T-helper 1 cell treated with Interleukin-12 subunit alpha and Interleukin-12 subunit beta and Interleukin-4 antibody, amounts not matched to agents 30 ng/mL and 1 ng/mL, for 36 hours (primary cell): ENCODE measurements at places on chromosomes 3 and 15. TPM values are rescaled to one million over a fixed set of nuclear protein-coding genes. Genes with fewer than 3 reads are reported as not detected.

Gene GPR171
- total RNA-seq: 246 and 257 TPM in 2 replicates

Gene ROBO1
- 0.15 and 0.93 TPM in 2 replicates for total RNA-seq

Gene ZNF660
- 0.29 and 0.44 TPM in 2 replicates for total RNA-seq

Gene UCN2
- not detected in 2 replicates for total RNA-seq

Gene TAGLN3
- 0.66 and 0.73 TPM in 2 replicates for total RNA-seq

Gene C3orf38
- total RNA-seq: 29.6 and 33.4 TPM in 2 replicates

Gene ECE2
- not detected in 2 replicates for total RNA-seq

Gene ZPLD1
- total RNA-seq: not detected in 2 replicates

Gene LINGO1
- not detected in 2 replicates for total RNA-seq

Gene CDHR4
- total RNA-seq: 0.20 and 0.22 TPM in 2 replicates

Gene TGM4
- total RNA-seq: not detected in 2 replicates

Gene PPM1L
- 5.4 and 6.3 TPM in 2 replicates for total RNA-seq

Gene WDR93
- total RNA-seq: not detected in 2 replicates

Gene SV2B
- 0.02 TPM in 1 of 2 replicates, not detected in the other for total RNA-seq

Gene OR5K2
- total RNA-seq: not detected in 2 replicates

Gene MORC1
- total RNA-seq: not detected in 2 replicates

Gene SLC22A14
- total RNA-seq: not detected in 2 replicates

Gene MASP1
- total RNA-seq: not detected in 2 replicates

Gene GABRA5
- total RNA-seq: not detected in 2 replicates

Gene PKM
- total RNA-seq: 1,562 and 1,563 TPM in 2 replicates

Gene ALDH1A2
- total RNA-seq: 0.22 TPM in 1 of 2 replicates, not detected in the other

Gene ERICH6
- total RNA-seq: not detected in 2 replicates

Gene IRAK2
- total RNA-seq: 12.2 and 13.1 TPM in 2 replicates

Gene THPO
- not detected in 2 replicates for total RNA-seq

Gene HCLS1
- total RNA-seq: 383 and 397 TPM in 2 replicates

Gene MGLL
- 1.4 and 1.9 TPM in 2 replicates for total RNA-seq

Gene GP9
- total RNA-seq: not detected in 2 replicates

Gene WDR49
- total RNA-seq: 0.32 TPM in 1 of 2 replicates, not detected in the other

Gene ADGRG7
- not detected in 2 replicates for total RNA-seq

Gene SMAD3
- total RNA-seq: 181 and 189 TPM in 2 replicates

Gene TM6SF1
- 13.0 and 15.9 TPM in 2 replicates for total RNA-seq

Gene ZBTB47
- 1.7 and 2.0 TPM in 2 replicates for total RNA-seq

Gene EFCAB12
- total RNA-seq: 0.83 TPM in 2 replicates

Gene FEM1B
- total RNA-seq: 50.9 and 51.8 TPM in 2 replicates

Gene ZNF592
- total RNA-seq: 40.1 and 42.6 TPM in 2 replicates

Gene RETNLB
- not detected in 2 replicates for total RNA-seq

Gene PATL2
- 60.5 and 62.1 TPM in 2 replicates for total RNA-seq

Gene LTK
- 0.49 and 0.78 TPM in 2 replicates for total RNA-seq

Gene MST1
- total RNA-seq: 9.3 and 10.9 TPM in 2 replicates

Gene NLGN1
- total RNA-seq: not detected in 2 replicates

Gene CCR9
- total RNA-seq: not detected in 2 replicates

Gene FANCD2OS
- not detected in 2 replicates for total RNA-seq

Gene C15orf39
- 117 and 122 TPM in 2 replicates for total RNA-seq

Gene PPARG
- 0.91 and 0.95 TPM in 2 replicates for total RNA-seq

Gene REC114
- total RNA-seq: not detected in 2 replicates

Gene ERC2
- 0.15 TPM in 1 of 2 replicates, not detected in the other for total RNA-seq

Gene CPLX3
- total RNA-seq: 0.91 and 1.4 TPM in 2 replicates

Gene ESYT3
- total RNA-seq: 0.29 and 0.41 TPM in 2 replicates

Gene SERINC4
- 0.17 and 0.41 TPM in 2 replicates for total RNA-seq

Gene LRRC49
- 0.29 TPM in 1 of 2 replicates, not detected in the other for total RNA-seq

Gene FSD2
- total RNA-seq: not detected in 2 replicates

Gene MST1R
- 3.7 and 4.8 TPM in 2 replicates for total RNA-seq

Gene DZIP1L
- total RNA-seq: 0.15 TPM in 1 of 2 replicates, not detected in the other

Gene PLA1A
- total RNA-seq: 0.12 and 0.41 TPM in 2 replicates

Gene SLC38A3
- total RNA-seq: not detected in 2 replicates

Gene GATM
- total RNA-seq: 1.3 and 1.6 TPM in 2 replicates
